ENCODE measurements at places on chromosomes 5 and 9. TPM values are rescaled to one million over a fixed set of nuclear protein-coding genes. Genes with fewer than 3 reads are reported as not detected.

The TMEM171 gene
- 1.4 TPM for total RNA-seq

The SAXO1 gene
- not detected for total RNA-seq

The CTXN3 gene
- total RNA-seq = not detected

The PSD2 gene
- not detected for total RNA-seq

DNA sequence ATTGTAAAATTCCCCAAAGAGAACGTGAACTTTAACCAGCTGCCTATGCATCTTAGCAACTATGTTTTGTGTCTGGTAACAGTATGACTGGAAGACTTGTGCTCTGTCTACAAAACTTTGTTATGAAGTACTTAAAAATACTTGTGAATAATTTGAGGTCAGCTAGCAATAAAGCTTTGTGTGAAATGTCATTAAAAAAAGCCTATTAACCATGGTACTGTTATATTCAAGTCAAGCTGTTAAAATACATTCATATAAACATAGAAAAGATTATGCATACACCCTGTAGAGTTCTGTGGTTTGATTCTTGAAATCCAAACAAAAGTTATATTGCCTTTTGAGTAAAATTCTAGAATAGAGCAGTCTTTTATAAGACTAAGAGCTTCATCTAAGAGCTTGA lies 60.1 kb downstream of the VCAN start:
- DNase-seq = no peak

- DNase-seq = no peak
These were observed 68.7 kb downstream of the NTNG2 start for GRCh38 chr9:132230605-132231004.

GRCh38 chr5:59817536-59817935 lies 76.0 kb downstream of the PDE4D start:
- DNase-seq = no peak

- no peak for DNase-seq
These were observed 74.5 kb upstream of the CCNG1 start for GRCh38 chr5:163362840-163363371.

DNA sequence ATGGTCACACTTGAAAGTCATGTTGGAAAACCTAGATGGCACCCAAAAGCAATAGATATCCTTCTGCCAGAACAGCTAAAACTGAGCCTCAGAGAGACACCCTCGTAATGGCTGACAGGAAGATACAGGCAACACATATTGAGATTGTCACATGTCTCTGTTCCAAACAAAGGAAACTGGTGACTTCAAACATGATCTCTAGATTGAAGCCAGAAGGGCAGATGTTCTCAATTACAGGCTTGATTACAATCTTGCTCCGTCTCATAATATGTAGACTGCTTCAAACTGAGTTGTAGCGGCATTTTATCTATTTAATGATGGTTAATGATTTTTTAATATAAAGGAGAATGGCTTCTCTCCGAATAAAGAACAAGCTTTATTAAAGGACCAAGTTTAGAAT lies 774.3 kb downstream of the KCTD16 start:
- DNase-seq = no peak

DNA sequence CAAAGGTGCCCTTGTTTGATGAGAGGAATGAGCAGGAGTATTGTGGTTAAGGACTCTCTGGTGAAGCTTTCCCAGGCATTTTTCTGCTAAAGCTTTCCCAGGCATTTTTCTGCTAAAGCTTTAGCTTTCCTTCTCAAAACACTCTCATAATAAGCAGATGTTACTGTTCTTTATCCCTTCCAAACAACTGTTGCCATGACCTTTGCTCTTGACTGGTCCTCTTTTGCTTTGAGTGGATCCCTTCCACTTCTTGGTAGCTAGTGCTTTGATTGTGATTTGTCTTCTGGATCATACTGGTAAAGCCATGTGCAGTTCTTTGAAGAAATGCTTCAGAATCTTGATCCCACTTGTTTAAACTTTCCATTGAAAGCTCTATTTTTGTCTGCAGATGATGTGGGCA lies 85.8 kb downstream of the GPBP1 start:
- DNase-seq = no peak

DNA sequence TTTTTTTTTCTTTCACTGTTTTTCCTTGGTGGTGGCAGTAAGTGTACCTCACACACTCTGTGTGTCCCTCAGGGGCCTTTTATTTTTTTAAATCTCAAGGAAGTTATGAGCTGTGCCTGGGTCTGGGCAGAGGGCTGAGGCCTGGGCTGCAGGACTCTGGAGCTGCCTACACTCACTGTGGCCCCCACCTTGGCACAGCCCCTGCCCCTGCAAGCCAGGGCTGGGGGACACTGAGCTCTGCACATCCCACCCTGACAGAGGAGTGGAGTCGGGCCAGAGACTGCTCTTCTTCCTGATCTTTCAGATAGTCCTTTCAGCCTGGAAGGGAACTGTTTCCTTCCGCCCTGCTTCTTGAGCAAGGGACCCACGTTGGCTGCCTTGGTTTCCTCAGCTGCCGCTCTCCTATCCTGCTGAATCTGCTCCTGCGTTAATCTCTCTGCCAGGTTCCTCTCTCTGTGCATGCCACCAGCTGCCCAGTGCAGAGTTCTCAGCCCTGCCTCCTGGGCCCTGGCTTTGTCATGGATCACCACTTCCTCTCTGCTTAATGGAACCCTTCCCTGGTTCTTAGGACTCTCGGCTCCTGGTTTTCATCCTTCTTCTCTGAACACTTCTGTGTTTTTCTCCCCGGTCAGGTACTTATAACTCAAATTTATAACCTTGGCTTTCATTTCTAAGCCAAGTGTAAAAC lies 502.3 kb downstream of the DIRAS2 start:
- no peak for DNase-seq

GRCh38 chr9:114824110-114824509 lies 18.3 kb upstream of the TNFSF15 start:
- no peak for DNase-seq

Data from natural killer cell treated with Interleukin-12 subunit alpha and Interleukin-12 subunit beta and Interleukin-15 and Interleukin-18, amount 100 ng/mL, for 72 hours (primary cell).